Mucosa of descending colon (tissue), 3 donors: ENCODE measurements at places on chromosomes 7 and 10. TPM values are rescaled to one million over a fixed set of nuclear protein-coding genes. Genes with fewer than 3 reads are reported as not detected.

DNA sequence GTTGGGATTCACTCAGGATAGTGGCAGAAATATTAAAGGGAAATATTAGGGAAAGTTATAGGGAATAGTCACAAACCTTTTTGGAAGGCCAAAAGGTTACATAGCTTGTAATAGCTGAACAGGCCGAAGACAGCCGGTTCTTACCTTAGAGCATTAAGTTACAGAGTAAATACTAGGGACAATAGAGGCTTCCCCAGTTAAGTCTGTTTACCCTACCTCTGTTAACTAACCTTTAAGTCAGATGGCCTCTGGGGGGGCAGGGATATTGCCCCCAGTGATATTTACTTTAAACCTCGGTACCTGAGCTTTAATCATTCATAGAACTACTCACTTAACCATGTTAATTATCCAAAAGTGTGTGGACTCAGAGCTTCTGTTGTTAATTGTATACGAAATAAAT is 7.4 kb downstream of the POLR1F start:
- no peak for DNase-seq

DNA sequence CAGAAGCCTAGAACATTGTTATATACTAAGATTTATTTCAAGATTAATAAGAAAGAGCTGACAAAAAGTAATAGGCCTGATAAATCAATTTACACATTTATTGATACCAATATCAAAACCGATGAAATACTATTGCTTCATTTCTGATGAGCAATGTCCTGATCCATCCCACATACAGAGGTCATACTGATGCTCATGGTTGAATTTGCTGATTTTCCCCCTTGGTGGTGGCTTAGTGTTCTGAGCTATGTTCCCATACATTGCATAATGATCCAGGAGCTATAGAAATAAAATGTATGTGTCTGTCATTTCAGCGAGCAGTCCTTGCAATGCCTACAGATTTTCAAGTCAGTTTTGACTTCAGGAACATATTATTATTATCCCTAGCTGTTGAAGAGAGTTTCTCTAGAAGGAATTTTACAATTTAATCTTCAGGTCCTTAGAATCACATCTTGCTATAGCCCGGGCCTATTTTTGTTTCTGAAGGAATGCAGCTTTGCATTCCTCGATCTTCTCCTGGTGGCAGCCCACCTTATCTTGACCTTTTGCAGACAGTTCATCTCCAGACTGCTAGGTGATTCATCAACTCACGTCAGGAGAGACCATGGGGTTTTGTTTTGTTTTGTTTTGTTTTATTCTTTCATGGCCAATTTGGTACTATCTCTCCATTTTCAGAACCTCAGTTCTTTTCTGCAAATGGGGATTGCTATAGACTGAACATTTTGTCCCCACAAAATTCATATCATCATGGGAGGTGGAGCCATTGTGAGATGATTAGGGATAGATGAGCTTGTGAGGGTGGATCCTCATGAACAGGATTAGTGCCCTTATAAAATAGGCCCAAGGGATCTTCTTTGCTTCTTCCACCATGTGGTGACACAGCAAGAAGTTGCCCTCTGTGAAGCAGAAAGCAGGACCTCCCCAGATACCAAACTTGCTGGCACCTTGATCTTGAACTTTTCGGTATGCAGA is 465.6 kb upstream of the IGFBP3 start:
- no peak for DNase-seq

DNA sequence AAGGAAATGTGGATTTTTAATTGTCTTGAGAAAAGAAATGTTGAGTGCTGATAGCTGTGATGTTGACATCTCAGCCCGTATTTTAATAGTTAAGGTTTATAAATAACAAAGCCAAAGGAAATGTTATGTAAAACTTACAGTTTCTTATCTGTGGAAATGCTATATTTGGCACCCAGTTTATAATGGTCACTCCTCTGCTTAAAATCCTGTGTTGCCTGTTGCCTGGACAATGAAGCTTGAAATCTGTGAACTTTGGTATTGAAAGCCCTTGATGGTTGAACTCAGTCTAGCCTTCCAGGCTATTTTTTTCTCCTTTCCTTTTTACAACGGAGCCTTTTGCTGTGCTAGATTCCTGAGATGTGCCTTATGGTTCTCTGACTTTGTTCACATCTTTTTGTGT is 46.5 kb downstream of the MCU start:
- DNase-seq = no peak

CPXM2 gene
- 3.1 TPM for total RNA-seq

PCLO gene
- 5.5 TPM for total RNA-seq

- DNase-seq = no peak
Observed at GRCh38 chr10:68133523-68133922, 24.2 kb downstream of the MYPN start.

SCART1 gene
- 2.5 TPM for total RNA-seq
